Heart left ventricle (tissue), 16 donors: ENCODE measurements at places on chromosomes 5 and 9.
A peak's percentile ranks its signal among the peaks of the same experiment; 100 is the strongest.

GRCh38 chr5:177546258-177546741 lies 8.1 kb downstream of the FAM193B start:
- H3K27ac ChIP-seq = peak overlapping the region; percentile 85
- no peak for DNase-seq
- no peaks in the 10 kb centered on the region for H3K27me3 ChIP-seq
- no peak overlapping the region for H3K4me3 ChIP-seq
- H3K4me1 ChIP-seq = peaks cover 59% of the 10 kb centered on the region

DNA sequence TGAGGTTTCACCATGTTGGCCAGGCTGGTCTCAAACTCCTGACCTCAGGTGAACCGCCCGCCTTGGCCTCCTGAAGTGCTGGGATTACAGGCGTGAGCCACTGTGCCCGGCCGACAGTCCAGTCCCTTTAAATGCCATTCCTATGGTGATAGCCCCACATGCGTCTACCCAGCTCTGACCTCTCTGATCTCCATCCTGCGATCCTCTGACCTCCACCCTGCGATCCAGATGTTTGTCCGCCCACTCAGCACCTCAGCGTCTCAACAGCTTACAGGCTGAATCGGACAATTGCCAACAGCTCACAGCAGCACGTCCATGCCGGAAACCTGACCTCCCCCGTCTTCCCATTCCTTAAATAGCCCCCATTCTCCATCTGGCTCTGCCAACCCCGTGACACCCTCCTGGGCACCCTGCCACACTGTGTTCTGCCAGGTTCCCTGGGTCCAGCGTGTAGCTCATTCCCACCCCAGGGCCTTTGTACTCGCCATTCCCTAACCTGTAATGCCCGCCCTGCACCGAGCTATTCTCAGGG lies 44.0 kb upstream of the RNU6ATAC start:
- no peaks in the 10 kb centered on the region for H3K36me3 ChIP-seq
- no peak overlapping the region for H3K4me3 ChIP-seq
- H3K4me1 ChIP-seq = peaks cover 9% of the 10 kb centered on the region
- peak overlapping the region; percentile 34 for H3K27ac ChIP-seq

DNA sequence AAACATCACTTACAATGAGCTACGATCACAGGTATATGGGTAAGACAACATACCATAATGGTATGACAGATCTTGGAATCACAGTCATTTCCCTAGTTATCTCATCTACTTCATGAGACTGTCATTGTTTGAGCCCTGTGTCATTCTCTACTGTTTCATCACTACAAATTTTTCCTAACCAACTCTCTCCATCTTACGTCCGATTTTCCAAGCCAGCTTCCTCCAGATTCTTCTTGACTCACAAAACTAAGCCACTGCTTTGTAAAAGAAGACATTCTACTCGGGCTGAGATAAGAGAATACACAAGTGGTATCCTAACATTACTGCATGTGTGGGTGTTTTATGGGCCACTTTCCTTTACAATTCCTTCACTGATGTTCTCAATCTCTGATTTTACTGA lies 49.6 kb downstream of the SERINC5 start:
- no peaks in the 10 kb centered on the region for H3K27me3 ChIP-seq
- no peak overlapping the region for H3K4me3 ChIP-seq
- no peaks in the 10 kb centered on the region for H3K4me1 ChIP-seq
- H3K36me3 ChIP-seq = peaks cover 17% of the 10 kb centered on the region
- H3K27ac ChIP-seq = no peak overlapping the region

DNA sequence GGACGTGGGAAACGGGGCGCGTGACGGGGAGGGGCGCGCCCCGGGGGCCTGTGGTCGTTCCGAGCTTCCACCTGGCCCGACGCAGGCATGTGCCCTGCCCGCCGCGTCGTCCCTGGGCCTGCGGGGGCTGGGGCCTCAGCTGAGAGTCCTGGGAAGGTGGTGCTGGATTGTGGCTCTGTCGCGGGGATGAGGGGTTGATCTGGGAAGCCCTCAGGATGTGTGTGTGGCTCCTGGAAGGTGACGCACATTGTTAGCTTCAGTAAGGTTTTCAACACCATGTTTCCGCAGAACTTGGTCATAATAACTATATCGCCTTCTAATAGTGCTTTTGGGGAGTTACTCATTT lies 589.1 kb downstream of the MTRR start:
- H3K4me1 ChIP-seq = no peaks in the 10 kb centered on the region
- no peaks in the 10 kb centered on the region for H3K36me3 ChIP-seq
- peak overlapping the region; percentile 84 for H3K4me3 ChIP-seq
- DNase-seq = no peak

GRCh38 chr5:16617274-16617968 lies 624 bp upstream of the RETREG1 start:
- H3K4me3 ChIP-seq = peak overlapping the region; percentile 31
- no peaks in the 10 kb centered on the region for H3K27me3 ChIP-seq
- H3K27ac ChIP-seq = peak overlapping the region; percentile 67
- no peaks in the 10 kb centered on the region for H3K4me1 ChIP-seq
- H3K36me3 ChIP-seq = no peaks in the 10 kb centered on the region

DNA sequence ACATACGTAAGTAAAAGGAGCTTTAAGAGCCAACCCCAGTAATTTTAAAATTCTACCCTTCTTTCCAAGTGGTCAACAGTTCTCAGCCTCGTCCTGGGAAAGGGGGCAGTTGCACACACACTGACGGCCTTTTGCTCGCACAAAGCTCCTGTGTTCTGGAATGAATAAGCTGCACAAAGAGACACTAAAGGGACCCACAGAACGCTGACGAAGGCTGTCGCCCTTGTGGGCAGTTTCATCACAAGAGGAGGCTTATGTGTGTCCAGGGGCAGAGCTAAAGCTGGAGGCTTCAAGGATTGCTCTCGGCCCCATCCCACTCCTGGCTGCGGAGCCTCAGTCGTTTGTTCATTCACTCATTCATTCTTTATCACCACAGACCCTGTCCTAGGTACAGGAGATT lies 67.0 kb upstream of the NEK6 start:
- DNase-seq = no peak
- no peaks in the 10 kb centered on the region for H3K36me3 ChIP-seq
- H3K27me3 ChIP-seq = no peaks in the 10 kb centered on the region
- no peak overlapping the region for H3K27ac ChIP-seq
- no peaks in the 10 kb centered on the region for H3K4me1 ChIP-seq

GRCh38 chr9:92770360-92770995 lies 5.8 kb upstream of the BICD2 start:
- H3K4me3 ChIP-seq = no peak overlapping the region
- peak overlapping the region; percentile 53 for H3K27ac ChIP-seq
- no peaks in the 10 kb centered on the region for H3K27me3 ChIP-seq
- H3K36me3 ChIP-seq = no peaks in the 10 kb centered on the region
- peaks cover 3% of the 10 kb centered on the region for H3K4me1 ChIP-seq
- DNase-seq = no peak

DNA sequence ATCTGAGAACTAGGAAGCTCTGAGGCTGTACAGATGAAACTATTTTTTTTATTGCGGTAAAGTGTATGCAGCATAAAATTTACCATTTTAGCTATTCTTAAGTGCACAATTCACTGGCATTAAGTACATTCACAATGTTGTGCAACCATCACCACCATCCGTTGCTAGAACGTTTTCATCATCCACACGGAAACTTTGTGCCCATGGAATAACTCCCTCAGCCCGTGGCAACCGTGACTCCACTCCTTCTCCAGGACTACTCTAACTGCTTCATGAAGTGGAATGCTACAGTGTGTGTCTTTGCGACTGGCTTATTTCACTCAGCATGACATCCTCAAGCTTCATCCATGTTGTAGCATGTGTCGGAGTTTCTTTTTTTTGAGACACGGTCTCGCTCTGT lies 57.1 kb downstream of the COL23A1 start:
- no peak for DNase-seq
- H3K27me3 ChIP-seq = no peaks in the 10 kb centered on the region
- no peak overlapping the region for H3K4me3 ChIP-seq

- H3K27ac ChIP-seq = no peak overlapping the region
- peaks cover 13% of the 10 kb centered on the region for H3K27me3 ChIP-seq
- no peaks in the 10 kb centered on the region for H3K36me3 ChIP-seq
- H3K4me1 ChIP-seq = peaks cover 31% of the 10 kb centered on the region
- peak; percentile 85 for DNase-seq
- peak overlapping the region; percentile 36 for H3K4me3 ChIP-seq
Observed at GRCh38 chr5:159106569-159107282, 7.0 kb upstream of the EBF1 start.

DNA sequence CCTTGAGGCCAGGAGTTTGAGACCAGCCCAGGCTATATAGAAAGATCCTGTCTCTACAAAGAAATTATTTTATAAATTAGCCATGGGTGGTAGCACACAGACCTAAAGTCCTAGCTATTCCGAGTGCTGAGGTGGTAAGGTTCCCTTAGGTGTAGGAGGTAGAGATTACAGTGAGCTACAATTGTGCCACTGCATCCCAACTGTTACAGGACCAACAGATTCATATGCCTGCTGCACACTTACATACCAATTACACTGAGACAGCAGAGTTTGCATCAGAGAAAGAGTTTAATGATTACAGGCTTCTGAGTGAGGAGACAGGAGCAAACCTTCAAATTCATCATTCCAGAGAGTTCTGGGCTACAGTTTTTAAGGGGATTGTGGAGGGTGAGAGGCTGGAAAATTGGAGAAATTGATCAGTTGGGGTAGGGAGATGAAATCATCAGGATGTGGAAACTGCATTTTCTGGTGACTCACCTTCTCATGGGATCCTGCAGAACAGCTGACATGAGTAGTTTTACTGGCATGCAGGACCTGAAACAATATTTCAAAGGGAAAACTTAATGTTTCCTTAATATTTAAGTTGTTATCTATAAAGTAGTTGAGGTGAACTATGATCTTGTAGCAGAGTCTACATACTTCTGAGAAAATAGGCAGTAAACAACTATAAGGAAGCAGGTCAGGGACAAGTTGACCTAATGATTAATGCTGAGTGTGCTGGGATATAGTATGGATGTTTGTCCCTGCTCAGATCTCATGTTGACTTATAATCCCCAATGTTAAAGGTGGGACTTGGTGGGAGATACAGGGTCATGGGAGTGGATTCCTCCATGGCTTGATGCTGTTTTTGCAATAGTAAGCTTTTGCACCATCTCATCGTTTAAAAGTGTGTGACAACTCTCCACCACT lies 54.7 kb downstream of the ANXA2R start:
- H3K27ac ChIP-seq = no peak overlapping the region
- no peak overlapping the region for H3K4me3 ChIP-seq
- no peaks in the 10 kb centered on the region for H3K4me1 ChIP-seq
- no peaks in the 10 kb centered on the region for H3K27me3 ChIP-seq
- no peaks in the 10 kb centered on the region for H3K36me3 ChIP-seq
- no peak for DNase-seq

GRCh38 chr5:107218457-107219193 lies 452.1 kb downstream of the EFNA5 start:
- no peak for DNase-seq
- peak overlapping the region; percentile 84 for H3K27ac ChIP-seq
- H3K4me1 ChIP-seq = peaks cover 24% of the 10 kb centered on the region
- no peaks in the 10 kb centered on the region for H3K36me3 ChIP-seq
- no peaks in the 10 kb centered on the region for H3K27me3 ChIP-seq
- H3K4me3 ChIP-seq = no peak overlapping the region

- H3K27me3 ChIP-seq = no peaks in the 10 kb centered on the region
- H3K27ac ChIP-seq = no peak overlapping the region
- H3K4me3 ChIP-seq = no peak overlapping the region
- no peaks in the 10 kb centered on the region for H3K4me1 ChIP-seq
- no peak for DNase-seq
Observed at GRCh38 chr5:151648988-151649387, 37.7 kb downstream of the SPARC start.

GRCh38 chr5:1824109-1824821 lies 23.1 kb downstream of the NDUFS6 start:
- no peak overlapping the region for H3K4me3 ChIP-seq
- no peaks in the 10 kb centered on the region for H3K4me1 ChIP-seq
- no peak overlapping the region for H3K27ac ChIP-seq
- no peak for DNase-seq

DNA sequence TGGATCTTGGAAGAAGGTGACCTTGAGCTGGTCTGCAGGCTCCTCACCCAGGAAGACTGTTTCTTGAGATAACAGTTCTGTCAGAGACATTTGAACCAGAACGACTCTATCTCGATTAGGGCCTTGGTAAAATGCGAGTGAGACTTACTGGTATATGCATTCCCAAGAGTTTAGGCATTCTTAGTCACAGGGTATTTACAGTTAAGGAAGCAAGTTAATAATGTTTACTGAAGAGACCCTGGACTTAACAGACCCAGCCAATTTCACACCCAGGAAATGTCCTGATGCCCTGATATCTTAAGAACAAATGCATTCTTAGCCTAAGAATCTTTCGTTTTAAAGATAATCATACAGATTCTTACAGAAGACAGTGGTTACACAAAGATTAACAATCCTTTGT lies 1867.2 kb upstream of the C9orf72 start:
- no peaks in the 10 kb centered on the region for H3K27me3 ChIP-seq
- no peak for DNase-seq
- H3K4me3 ChIP-seq = no peak overlapping the region
- H3K4me1 ChIP-seq = no peaks in the 10 kb centered on the region

- no peak overlapping the region for H3K27ac ChIP-seq
- H3K4me1 ChIP-seq = no peaks in the 10 kb centered on the region
- no peak overlapping the region for H3K4me3 ChIP-seq
Observed at GRCh38 chr9:7901621-7902020, 102.0 kb upstream of the DMAC1 start.

DNA sequence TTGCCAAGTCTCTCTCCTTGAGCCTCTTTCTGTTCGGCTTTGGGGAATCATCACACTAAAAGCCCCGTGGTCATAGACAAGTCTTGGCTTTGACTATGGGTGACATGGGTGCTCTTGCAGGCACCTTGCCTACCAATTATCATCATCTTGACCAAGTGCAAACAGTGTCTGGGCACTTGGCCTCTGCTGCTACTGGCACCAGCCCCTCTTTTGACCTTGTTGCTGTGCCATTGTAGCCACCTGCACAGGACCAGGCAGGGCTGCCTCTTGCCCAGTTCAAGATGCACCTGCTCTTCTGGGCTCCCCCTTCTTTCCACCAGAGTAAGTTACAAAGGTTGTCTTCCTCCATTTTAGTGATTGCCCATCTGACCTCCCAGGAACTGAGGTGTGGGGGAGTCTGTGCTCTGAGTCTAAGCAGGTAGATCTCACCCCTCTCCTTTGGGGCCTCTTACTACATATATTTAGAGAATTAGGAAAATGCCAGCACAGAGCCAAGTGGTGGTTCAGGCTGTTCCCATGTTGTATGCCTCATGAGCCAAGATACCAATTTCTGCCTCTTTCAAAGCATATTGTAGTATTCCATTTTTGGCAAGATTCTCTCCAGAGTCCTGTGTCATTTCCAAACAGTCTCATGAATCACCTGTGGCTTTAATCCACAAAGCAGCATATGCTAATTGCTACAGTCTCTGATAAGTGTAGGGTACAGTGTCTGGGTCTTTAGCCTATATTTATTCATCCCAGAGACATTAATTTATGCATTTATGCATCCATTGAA lies 142.9 kb upstream of the DAP start:
- no peak for DNase-seq
- H3K4me1 ChIP-seq = no peaks in the 10 kb centered on the region
